ENCODE measurements at places on chromosomes 6 and 20. TPM values are rescaled to one million over a fixed set of nuclear protein-coding genes. Genes with fewer than 3 reads are reported as not detected.

Gene SLC17A1
- not detected for total RNA-seq

Gene SDCBP2
- total RNA-seq, result 13.8 TPM

Gene CALHM4
- not detected for total RNA-seq

Gene LRRC73
- total RNA-seq, result 1.6 TPM

Gene HTR1E
- total RNA-seq, result not detected

Gene TRIM40
- not detected for total RNA-seq

Gene RIMS1
- 1.0 TPM for total RNA-seq

Gene CAGE1
- under 0.01 TPM for total RNA-seq

Gene MAP7
- total RNA-seq, result 39.0 TPM

Gene TRIM10
- total RNA-seq, result not detected

Gene MTG2
- 38.6 TPM for total RNA-seq

Gene TGM6
- not detected for total RNA-seq

Gene SCUBE3
- total RNA-seq, result not detected

Gene HCK
- not detected for total RNA-seq

Gene KCNK5
- not detected for total RNA-seq

Gene CALHM6
- 0.67 TPM for total RNA-seq

Gene CDH4
- 57.4 TPM for total RNA-seq

Gene BTNL2
- total RNA-seq, result not detected

Gene CST9L
- not detected for total RNA-seq

Gene BACH2
- 3.6 TPM for total RNA-seq

Gene PBOV1
- total RNA-seq, result not detected

Gene ZSCAN23
- 3.6 TPM for total RNA-seq

Gene HDAC2
- total RNA-seq, result 56.7 TPM

Gene OR2B6
- total RNA-seq, result not detected

Gene THBD
- total RNA-seq, result 36.7 TPM

Gene TDRD6
- total RNA-seq, result 0.09 TPM

Gene LBP
- total RNA-seq, result not detected

Data from mammary epithelial cell (primary cell).